Trophoblast cell (in vitro differentiated cells and primary cell): ENCODE measurements at places on chromosomes 5 and 9.
A peak's percentile ranks its signal among the peaks of the same experiment; 100 is the strongest.

GRCh38 chr9:130837643-130838042 is 2.6 kb downstream of the ABL1 start:
- DNase-seq: no peak

DNA sequence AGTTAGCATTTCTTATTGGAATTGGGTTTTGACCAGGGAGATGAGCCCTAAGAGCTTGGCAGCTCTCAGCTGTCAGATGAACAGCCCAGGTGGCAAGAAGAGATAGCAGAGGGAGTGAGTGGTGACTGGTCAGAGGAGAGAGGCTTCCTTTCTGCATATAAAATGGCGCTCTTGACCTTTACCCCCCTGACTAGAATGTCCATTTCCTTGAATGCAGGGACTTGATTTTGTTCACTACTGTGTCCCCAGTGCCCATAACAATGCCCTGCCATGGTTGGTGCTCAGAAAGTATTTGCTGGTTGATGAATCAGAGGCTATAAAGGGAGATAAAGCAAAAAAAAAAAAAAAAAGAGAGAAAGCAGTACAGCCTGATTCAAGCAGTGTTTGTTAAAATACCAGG is 7.2 kb downstream of the CHMP5 start:
- DNase-seq: no peak

DNA sequence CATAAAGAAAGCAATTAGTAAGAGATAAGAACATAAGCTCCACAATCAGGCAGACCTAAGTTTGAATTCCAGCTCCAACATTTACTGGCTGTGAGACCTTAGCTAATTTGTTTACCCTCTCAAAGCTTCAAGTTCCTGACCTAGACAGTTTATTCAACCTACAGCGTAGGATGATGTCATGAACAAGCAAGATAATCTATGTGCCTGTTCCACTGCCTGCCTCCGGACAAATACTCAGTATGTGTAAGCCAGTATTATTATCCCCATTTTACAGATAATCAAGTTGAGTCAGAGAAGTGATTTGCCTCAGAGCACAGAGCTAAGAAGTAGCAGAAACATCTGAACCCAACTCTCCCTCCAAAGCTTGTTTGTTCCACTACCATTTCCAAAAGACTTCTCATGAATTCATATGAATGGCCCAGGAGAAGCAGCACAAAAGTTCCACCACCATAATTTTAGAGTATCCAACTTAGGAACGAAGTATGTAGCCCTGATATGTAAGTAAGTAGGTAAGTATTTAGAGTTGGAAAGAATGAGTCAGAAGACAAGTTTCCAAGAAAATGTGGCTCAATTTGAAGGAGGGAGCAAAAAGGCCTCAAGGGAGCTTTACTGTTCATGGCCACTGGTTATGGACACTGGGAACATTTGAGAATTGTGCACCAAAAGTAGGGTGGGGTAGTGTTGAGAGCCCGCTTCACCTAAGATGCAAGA is 398.2 kb downstream of the NFIB start:
- DNase-seq: peak; percentile 70

- DNase-seq: no peak
These were observed 221.0 kb downstream of the DCP2 start for GRCh38 chr5:113197456-113198200.

DNA sequence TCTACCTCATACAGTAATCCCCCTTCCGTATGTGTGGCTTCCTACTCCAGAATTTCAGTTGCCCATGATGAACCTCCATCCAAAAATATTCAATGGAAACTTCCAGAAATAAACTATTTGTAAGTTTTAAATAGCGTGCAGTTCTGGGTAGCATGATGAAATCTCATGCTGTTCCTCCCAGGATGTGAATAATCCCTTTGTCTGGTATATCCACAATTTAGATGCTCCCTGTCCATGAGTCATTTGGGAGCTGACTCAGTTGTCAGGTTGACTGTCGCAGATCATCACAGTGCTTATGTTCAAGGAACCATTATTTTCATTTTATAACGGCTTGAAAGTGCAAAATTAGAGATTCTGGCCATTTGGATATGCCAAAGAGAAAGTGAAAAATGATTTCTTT is 290.1 kb upstream of the CDH9 start:
- DNase-seq: no peak

DNA sequence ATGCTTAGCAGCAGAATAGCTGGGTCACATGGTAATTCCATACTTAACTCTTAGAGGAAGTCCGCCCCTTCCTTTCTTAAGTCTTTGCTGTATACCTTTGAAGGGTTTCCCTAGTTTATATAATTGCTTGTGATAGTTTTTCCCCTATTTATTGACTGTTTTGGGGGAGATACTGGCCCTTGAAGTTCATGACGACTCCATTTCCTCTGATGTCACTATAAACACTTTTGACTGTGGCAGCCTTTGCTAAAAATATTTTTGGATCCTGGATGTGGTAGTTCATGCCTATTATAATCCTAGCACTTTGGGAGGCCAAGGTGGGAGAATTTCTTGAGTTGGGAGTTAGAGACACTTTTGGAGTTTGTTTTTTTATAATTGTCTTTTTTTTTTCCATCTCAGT is 38.4 kb downstream of the NSD1 start:
- DNase-seq: no peak

DNA sequence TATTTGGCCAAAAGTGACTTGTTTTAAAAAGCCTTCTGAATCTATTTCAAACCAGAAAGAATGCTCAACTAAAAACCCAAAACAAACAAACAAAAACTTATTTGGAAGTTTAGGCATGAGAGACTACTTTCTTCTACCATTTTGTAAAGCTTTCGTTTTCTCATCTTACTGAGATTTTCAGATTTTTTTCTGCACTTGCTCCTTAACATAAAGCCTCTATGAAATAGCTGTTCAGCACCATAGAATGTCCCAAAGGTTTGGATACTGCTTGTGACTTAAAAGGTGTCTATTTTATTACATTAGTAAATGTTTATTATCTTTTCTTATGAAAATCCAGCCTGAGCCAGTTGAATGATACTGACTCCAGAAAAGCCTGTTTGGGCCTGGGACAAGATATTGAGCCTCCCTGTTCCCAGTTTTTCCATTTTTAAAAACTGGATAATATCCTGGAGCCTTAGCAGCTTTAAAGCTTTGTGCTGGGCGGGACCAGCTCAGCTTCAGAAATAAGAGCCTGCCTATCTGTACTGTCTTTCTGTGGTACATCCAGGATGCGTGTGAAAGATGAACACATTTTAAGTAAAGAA is 292.6 kb downstream of the ZSWIM6 start:
- DNase-seq: no peak

DNA sequence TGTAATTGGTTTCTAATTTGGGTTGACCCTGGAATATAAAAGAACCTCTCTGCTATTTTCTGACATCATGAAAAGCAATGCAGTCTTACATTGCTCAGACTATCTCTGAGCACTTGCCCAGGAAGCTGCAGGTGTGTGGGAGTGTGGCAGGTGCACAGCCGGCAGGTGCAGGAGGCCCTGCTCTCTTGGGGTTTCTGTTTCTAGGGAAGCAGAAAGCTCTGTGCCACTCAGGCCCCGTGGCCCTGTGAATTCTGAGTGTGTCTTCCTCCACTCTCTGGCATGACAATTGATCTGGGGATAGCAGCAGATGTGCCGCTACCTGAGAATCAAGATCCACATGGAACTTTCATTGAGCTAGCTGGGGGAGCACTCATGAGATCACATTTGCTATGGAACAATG is 45.7 kb upstream of the IRX2 start:
- DNase-seq: no peak

DNA sequence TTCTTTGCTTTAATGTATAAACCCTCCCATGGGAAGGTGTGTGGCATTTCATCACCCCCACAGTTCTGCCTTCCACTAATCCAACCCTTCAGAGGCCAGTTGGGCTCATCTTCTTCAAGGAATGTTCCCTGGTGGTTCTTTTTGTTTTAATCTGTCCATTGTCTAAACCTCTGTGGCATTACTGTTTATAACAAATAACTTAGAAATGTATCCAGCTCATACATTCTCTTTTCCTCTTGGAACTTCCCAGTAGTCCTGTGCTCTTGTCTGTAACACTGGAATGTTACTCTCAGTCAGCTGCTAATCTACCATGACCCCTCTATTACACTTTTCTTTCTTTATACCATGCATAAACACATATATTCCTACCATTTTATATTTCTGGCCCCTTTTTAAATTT is 213.5 kb upstream of the TARS1 start:
- no peak for DNase-seq

GRCh38 chr5:67133217-67133616 is 63.4 kb downstream of the CD180 start:
- no peak for DNase-seq

GRCh38 chr9:75213765-75214164 is 125.5 kb downstream of the OSTF1 start:
- no peak for DNase-seq

GRCh38 chr5:68189613-68190012 is 25.9 kb upstream of the PIK3R1 start:
- no peak for DNase-seq

GRCh38 chr5:134103397-134103796 is 11.1 kb upstream of the TCF7 start:
- no peak for DNase-seq

DNA sequence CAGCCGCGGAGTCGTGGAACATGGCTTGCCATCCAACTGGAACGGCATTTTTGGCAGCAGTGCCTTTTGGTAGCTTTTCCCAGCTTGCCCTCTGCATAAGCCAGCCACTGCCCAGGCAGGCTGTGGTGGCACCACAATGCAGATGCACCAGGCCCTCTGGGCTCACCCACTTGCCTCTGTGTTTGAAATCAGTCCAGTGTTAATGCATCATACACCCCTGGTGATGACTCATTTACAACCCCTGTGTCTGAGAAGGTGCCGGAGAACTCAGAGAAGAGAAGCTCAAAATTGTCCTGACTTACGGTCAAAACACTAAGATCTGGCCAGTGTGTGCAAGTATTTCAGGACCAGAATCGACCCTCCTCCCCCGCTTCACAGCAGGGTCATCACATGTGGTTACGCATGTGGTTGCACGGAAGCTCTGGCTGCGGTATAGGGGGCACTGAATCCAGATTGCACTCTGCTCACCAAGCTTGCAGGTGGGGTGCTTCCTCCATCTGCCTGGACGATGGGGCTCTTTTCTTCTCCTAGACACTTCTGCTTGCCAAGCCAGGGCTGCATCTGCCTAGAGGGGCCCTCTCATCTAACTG is 66.5 kb upstream of the SMIM15 start:
- DNase-seq: no peak

GRCh38 chr9:125906893-125907292 is 159.7 kb downstream of the PBX3 start:
- no peak for DNase-seq

DNA sequence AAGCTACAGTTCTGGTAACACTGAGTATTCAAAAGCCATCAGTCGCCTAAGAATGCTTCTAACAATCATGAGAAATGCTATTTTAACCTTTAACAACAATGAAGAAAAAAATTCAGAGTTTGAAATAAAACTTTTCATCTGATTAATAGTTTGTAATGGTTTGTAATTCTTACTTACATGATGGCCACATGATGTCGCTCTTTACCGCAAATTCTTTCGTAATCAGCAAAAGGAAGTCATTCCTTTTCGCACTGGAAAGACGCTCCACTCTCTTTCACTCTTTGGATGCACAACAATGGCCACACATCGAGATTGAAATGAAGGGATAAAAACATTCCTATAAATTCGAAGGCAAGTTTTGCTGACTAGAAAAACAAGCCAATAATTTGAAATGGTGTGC is at the start of gene PCDHA7:
PCDHA7 (plus strand) TSS at position 277 of the 400 bp plus-strand sequence; CDS start at position 392, 115 bp downstream.
- no peak for DNase-seq

GRCh38 chr9:80873861-80874260 is 815.5 kb downstream of the TLE1 start:
- DNase-seq: no peak

DNA sequence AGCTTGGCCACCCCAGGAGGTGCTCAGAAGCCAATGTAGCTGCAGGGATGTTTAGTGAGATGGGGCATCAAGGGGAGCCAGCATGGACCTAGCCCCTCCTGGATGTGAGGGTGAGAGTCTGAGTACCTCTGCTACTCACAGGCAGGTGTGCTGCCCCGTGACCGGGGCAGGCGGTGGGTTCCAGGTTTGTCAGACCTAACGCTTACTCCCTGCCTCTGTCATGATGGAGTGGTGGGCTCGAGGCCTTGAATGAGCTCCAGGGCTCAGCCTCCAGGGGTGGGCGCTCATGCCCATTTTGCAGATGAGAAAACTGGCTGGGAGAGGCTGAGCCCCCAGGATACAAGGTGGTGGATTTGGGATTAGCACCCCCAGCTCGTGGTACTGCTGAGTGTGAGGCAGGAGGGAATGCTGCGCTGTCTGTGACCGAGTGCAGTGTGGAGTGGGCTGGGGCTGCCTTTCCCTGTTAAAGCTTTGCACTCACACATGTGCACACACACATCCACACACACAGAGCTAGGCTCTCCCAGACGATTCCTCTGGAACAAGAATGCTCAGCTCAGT is 1.5 kb downstream of the RXRA start:
- DNase-seq: no peak

GRCh38 chr5:160287378-160288051 is 24.8 kb downstream of the CCNJL start:
- DNase-seq: no peak

DNA sequence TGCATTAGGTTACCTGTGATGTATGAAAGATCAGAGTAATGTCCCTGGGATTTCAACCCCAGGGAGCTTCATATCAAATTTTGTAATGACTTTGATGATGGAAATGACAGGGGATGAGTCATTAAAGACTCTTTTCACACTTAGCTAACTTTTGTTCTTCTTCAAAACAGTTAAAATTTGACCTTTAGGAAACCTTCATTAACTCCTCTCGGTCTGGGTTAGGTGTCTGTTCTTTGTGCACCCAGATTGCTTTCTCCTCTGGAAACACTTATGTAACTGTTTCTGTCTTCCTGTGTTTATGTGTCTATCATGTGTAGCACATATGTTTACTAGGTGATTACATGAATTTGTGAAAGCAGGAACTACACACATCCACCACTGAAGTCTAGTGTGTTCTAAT is 1.6 kb downstream of the SRFBP1 start:
- DNase-seq: no peak

DNA sequence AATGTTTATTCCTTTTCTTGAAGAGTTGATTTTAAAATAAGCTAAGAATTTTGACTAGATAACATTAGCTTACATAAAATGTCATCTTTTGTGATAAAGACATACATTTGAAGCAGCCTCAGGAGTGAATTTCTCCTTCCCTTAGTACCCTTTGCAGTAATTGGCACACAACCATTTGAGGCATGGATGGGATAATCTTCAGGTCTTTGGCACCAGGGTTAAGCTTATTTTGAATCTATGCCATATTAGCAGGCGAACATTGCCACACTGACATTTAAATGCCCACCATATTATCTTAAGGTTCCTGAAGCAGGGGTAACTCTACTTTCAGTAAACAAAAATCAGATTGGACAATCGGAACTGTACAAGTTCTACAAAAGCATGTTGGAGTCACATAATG is 126.0 kb downstream of the NR3C1 start:
- DNase-seq: no peak
